ENCODE measurements at places on chromosomes 2 and 18.

GRCh38 chr2:68272246-68272994, 20.1 kb upstream of the PPP3R1 start:
- DNase-seq: no peak

- DNase-seq: no peak
These were observed 858 bp upstream of the RTP5 start for GRCh38 chr2:241868661-241869081.

- no peak for DNase-seq
These were observed 73.3 kb upstream of the MCFD2 start for GRCh38 chr2:46988733-46989481.

GRCh38 chr2:151570191-151570590, 160.5 kb downstream of the RIF1 start:
- DNase-seq: no peak
